Activated T-helper 2 cell treated with anti-CD3 and anti-CD28 coated beads, Interferon-gamma antibody, Interleukin-2, Interleukin-4, amounts not matched to agents 10 μg/mL and 5 μg/mL and 100 μg/mL, durations not matched to agents 14 hours and 24 hours and 36 hours (primary cell): ENCODE measurements at places on chromosomes 11 and 22. TPM values are rescaled to one million over a fixed set of nuclear protein-coding genes. Genes with fewer than 3 reads are reported as not detected.
A peak's percentile ranks its signal among the peaks of the same experiment; 100 is the strongest.

Gene CARNS1
- total RNA-seq: 0.51 and 0.68 TPM in 2 replicates

Gene KCNJ1
- total RNA-seq: not detected in 2 replicates

Gene LIPT2
- total RNA-seq: 5.3 and 5.7 TPM in 2 replicates

Gene RFPL2
- total RNA-seq: 0.16 TPM in 1 of 2 replicates, not detected in the other

Gene BDNF
- total RNA-seq: not detected in 2 replicates

Gene MISFA
- total RNA-seq: 2.0 and 3.0 TPM in 2 replicates

Gene MN1
- 0.09 and 0.16 TPM in 2 replicates for total RNA-seq

Gene KCNK4
- total RNA-seq: not detected in 2 replicates

Gene CCDC89
- total RNA-seq: not detected in 2 replicates

GRCh38 chr11:2940147-2940920, 11.1 kb upstream of the PHLDA2 start:
- DNase-seq: peak; percentile 44

DNA sequence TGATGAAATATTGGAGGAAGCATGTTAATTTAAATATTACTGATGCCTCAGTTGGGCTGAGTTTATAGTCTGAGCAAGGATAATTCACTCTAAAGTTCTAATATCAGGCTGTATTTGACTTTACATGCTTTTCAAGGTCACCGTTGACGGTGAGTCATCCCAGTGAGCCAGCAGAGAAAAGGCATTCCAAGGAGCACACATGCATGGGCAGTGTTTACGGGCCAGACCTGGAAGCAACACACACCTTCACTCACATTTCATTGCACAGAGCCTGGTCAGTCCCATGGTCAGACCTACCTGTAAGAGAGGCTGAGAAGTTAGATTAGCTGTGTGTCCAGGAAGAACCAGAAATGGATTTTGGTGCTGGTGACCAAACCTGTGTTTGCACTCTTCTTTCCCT, 53.5 kb downstream of the COMMD9 start:
- DNase-seq: no peak

DNA sequence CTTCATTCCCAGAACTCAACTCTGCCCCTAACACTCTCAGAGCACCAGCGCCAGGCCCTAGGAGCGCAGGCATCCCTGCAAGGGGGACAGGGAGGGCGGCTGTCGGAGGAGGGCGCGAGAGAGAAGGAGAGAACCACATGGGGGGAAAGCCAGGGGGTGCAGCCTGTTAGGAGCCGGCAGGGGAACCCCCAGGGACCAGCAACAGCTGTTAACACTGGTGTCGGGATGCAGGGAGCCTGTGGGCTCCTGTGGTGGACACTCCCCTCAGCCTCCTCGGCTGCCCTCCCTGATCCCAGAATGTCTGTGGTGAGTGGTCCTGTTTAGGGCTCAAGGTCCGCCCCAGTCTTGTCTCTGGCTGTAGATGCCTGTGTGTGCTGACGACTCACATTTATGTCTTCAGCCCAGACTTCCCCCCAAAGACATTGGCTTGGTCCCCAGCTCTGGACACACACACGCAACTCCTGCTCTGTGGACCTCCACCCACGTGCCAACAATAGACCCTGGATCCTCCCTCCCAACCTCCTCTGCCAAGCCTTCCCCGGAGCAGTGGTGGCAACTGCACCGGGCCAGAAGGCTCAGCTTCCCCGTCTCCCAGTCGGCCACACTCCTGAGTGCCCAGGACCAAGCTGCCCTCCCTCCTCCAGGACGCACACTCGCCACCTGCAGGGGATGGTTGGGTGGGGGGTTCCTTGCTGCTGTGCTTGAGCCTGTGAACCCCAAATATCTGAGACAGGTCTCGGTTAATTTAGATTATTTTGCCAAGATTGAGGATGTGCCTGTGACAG, 817 bp upstream of the IFITM5 start:
- DNase-seq: no peak

GRCh38 chr22:45905924-45906865, 70.8 kb downstream of the WNT7B start:
- DNase-seq: no peak

DNA sequence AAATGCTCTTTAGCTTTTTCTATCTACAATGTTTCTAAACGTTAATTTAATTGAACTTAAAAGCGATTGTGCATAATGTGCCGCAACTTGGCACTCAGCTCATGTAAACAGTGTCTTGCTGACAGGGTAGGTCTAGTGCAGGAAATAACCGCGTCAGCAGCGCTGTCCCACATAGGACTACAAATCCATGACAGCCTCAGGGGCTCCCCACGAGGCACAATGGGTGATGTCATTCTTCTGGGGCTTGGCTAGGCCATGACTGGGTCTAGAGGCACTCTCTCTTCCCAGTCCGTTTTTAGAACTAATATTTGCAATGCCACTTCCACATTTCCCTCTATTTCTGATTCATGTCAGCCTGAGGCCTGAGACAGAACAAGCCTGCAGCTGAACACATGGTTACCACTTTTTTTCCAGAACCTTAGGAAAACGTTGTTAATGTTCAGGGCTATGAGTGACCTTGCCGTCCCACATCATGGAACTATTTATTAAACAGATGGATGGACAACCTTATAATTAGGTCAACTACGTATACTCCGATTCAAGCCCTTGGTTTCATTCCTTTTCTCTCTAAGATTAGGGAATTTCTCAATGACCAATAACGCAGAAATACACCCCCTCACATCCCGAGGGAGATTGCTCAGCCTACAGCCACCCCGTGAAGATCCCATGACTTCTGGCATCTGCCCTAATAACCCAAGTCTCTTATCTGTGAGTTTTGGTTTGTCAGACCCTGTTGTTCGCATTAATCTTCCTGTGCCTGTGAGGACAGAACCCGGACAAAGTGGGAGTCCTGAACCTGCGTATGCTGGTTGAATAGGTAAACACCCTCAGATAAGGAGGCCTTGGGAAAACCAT, 19.4 kb upstream of the SNX32 start:
- no peak for DNase-seq

GRCh38 chr22:37393746-37394145, 33.5 kb downstream of the ELFN2 start:
- DNase-seq: no peak

DNA sequence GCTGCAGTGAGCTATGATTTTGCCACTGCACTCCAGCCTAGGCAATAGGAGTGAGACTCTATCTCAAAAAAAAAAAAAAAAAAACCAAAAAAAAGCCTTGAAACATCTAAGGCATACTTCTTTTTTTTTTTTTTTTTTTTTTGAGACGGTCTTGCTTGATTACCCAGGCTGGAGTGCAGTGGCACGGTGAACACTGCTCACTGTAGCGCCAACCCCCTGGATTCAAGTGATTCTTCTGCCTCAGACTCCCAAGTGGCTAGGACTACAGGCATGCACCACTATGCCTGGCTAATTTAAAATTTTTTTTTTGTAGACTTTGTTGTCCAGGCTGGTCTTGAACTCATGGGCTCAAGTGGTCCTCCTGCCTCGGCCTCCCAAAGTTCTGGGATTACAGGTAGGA, 19.5 kb downstream of the ARFGAP3 start:
- DNase-seq: no peak

DNA sequence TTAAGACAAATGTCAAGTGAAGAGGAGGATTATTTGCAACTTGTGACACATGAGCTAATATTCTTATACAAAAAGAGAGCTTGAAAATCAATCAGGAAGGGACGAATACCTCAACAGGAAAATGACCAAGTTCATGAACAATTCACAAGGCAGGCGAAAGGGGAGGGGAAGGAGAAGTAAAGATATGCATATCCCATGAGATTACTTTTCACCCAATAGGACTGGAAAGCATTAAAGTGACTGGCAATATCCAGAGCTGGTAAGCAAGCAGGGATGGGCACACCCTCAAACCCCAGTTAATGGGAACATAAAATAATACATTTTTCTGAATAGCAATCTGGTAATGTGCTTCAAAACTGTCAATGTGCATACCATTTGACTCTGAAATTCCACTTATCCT, 129.5 kb downstream of the SLC1A2 start:
- no peak for DNase-seq

- DNase-seq: no peak
These were observed 1.3 kb downstream of the PIK3C2A start for GRCh38 chr11:17206463-17206862.

DNA sequence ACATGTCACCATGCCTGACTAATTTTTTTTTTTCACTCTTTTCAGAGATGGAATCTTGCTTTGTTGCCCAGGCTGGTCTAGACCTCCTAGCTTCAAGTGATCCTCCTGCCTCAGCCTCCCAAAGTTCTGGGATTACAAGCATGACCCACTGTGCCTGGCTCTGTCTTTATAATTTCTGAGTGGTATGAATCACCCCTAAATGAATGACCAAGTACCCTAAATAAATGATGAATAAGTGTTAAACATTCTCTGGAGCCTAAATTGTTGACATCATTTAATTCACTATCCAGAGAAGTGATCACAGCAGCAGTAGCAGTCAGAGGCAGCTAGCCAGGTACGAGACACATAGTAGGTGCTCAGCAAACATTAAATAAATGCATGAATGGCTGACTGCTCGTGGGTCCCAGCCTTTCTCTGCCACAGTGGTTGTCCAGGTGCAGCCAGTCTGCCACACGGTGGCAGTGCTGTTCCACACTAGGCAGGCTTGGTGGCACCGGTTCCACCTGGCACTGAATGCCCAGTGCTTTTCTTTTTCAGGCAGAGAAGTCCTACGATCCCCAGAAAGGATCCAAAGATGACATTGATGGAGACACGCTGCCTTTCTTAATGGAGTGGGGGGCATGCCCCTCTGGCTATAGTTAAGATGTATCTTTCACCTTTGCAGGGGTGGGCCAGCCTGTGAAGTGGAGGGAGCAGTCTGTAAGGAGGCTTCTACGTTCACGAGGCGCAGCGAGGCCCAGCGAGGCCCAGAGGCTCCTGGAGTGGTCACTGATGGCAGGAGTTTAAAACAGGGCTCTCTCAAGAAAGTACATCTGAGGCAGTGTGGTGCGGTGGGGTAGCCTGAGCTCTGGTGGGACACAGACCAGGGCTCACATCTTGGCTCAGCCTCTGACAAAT, 8.7 kb upstream of the TTC12 start:
- DNase-seq: peak; percentile 55

- DNase-seq: no peak
These were observed 1025.2 kb downstream of the TBC1D22A start for GRCh38 chr22:47787501-47788227.

DNA sequence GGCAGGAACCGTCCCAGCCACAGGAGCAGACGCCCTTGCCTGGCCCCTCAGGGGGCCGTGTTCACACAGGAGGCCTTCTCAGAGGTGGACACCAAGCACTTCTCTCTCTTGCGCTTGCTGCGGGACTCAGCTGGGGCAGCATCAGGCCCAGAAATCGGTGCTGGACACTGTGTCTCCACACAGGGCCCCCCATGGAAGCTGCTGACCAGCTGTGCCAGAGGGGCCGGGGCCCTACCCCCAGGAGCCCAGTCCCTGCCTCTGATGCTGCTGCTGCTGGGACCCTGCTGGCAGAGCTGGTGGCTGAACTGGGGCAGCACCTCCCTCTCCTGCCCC, 4.0 kb downstream of the PLXNB2 start:
- DNase-seq: no peak

DNA sequence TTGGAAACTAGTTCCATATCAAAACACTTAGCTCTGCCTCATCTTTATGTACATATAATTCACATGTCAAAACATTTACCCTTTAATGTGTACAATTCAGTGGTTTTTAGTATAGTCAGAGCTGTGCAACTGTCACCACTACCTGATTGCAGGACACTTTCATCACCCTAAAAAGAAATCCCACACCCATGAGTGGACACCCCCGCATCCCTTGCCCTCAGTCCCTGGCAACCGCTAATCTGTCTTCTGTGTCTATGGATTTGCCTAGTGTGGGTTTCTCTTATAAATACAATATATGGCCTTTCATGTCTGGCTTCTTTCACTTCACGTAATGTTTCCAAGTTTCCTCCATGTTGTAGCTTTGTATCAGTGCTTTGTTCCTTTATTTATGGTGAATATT, 8.6 kb upstream of the EMID1 start:
- DNase-seq: no peak

DNA sequence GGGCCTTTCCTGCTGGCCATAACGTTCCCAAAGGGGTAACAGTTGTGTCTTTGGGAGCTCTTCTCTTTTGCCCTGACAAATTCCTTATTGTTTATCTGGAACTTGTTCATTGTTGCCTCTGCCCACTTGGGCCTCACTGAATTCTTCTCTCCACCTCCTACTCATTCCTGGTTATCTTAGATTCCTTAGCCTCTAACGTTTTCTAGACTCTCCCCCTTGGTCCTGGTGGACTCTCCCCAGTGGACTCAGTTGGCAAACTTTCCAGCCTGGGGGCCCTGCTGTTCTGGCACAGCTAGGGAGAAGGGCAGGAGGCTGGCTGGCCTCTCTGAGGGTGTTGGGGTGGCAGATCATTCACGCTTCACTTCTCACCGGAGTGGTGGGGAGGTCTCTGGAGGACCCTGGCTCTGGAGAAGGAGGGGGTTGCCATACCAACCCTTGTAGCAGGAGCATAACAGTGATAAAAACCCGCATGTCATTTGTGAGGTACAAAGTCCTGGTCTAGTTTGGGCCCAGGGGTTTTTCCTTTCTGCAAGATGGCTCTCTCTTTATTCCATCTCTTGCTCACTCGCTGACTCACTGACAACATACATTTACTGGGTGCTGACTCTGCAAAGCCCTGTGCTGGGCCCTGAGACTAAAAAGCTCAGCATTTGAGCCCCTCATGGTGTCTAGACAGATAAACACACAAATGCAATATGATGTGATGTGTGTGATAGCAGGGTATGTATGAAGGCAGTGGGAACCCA, 39.7 kb downstream of the YWHAH start:
- no peak for DNase-seq

- DNase-seq: no peak
These were observed 341.0 kb downstream of the ETS1 start for GRCh38 chr11:128246364-128246801.

DNA sequence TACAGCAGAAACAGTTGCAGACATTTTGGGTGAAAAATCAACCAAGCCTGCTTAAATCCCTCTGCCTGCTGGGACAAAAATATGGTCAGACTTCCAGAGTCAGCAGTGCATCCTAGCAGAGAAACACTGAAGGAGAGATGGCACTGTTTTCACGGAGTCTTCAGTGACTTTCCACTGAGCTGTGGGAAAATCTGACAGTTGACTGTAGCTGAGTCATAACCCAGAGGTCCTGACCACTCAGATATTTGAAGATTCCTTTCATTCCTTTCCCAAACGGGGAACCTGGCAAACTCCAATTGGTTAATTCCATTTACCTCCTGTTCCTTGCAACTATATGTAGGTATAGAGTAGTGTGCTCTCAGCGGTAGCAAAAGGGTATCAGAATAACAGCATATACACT, 20.9 kb upstream of the UPB1 start:
- no peak for DNase-seq

GRCh38 chr11:126415128-126415527, 59.6 kb downstream of the ST3GAL4 start:
- no peak for DNase-seq
